ENCODE measurements at places on chromosomes 6 and 20.

DNA sequence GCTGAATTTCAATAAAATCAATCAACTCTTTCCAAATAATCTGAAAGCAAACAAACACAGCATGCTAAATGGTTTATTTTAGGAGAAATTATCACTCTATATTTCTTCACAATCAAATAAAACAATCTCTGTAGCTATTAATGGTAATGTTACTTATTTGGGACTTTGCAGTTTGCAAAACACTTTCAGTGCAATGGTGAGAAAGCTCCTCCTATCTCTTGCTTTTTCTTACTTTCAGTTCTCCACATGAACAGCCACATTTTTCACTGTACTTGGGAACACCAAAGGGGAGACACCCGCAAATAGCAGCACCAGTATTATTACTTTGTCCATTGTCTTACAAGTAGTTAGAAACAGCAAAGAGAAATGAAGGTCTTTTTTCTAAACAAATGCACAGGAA, 92.4 kb downstream of the DST start:
- DNase-seq: no peak

DNA sequence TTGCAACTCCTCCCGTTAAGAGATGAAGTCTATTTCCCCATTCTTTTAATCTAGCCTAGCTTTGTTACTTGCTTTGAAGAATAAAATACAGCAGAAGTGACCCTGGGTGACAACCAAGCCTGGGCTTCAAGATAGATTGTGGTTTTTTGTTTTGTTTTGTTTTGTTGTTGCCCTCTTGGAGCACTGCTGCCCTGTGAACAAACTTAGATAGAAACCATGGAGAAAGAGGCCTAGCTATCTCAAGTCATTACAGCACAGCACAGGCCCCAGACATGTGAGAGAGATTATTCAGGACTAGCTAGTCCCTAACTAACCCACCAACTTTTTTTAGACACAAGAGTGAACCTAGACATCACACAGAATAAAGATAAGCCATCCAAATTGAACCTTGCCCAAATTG, 475.2 kb downstream of the EPHA7 start:
- no peak for DNase-seq

GRCh38 chr20:41258474-41258873, 59.1 kb downstream of the ZHX3 start:
- DNase-seq: no peak

DNA sequence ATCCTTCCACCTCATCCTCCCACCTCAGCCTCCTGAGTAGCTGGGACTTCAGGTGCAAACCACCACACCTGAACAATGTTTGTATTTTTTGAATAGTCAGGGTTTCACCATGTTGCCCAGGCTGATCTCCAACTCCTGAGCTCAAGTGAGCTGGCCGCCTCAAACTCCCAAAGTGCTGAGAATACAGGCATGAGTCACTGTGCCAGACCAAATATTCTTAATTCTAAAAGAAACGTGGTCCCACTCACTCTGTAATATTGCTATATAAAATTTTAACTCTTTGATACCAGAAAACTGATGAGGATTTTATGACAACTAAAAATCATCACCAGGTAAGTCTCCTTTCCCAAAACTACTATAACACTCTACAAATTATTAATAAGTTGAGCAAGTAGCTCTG, 716.8 kb upstream of the GJE1 start:
- DNase-seq: no peak

DNA sequence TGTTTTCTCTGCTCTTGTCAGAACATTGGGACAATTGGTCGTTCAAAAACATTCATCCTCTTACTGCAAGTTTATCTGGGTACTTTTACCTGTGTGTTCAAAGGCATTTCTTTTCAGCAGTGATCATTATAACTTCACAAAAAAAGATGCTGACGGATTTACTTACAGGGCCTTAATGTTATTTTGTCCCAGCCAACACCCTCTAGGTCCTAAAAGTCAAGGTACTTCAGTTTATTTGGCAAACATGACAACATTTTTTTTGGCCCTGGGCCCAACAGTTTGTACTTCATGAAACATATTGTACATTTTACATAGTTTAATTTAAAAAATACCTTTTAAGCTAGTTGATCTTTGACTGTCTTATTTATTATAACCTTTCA, 241.2 kb upstream of the TAB2 start:
- DNase-seq: no peak

- DNase-seq: no peak
Observed at GRCh38 chr6:151297886-151298285, 58.1 kb downstream of the AKAP12 start.

DNA sequence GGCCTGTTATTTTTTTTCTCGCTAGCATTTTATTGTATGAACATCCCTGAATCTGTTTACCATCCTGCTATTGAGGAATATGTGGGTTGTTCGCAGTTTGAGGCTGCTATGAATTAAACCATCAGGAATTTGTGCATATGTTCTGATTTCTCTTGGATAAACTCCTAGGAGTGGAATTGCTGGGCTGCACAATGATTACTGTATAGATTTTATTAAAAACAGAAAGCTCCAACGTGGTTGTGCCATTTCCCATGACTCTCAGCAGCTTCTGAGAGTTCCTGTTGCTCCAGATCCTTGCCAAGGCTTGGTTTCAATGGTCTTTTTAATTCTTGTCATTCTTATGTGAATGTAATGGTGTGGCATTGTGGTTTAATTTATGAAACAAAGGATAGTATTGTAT, 75.1 kb downstream of the EDN3 start:
- DNase-seq: no peak
